ENCODE measurements at places on chromosomes 6 and 20.

DNA sequence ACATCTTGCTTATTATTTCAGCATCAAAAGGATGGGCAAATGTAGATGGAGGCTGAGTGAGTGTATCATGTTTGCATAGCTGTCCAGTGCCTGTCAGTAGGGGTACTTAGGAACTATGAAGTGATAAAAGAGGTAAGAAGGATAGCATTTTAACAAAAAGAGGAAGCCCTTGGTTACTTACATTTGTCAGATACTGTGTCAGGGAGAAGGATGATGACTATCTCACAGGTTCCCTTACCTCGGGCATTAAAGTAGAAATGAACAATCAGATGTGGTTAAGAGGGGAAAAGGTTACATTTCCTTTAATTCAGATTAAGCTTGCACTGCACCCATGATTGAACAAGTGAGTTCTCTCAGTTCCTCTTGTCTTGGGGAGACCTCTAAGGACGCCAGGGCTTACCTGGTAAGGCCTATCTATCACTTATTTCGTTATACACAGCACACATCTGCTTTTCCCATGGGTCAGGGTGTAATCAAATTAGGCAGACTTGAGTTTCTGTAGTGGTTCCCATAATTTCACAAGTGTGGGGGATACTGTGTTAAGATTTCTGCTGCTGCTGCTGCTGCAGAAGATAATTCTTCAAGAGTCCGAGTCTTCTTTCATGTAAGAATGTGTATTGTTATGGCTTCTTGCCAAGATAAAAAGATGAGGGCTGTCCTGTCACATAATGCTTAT, 4.5 kb downstream of the FOXO3 start:
- no peak for DNase-seq

GRCh38 chr20:46990017-46990595, 95.5 kb downstream of the EYA2 start:
- no peak for DNase-seq

- peak; percentile 54 for DNase-seq
Observed at GRCh38 chr20:36835453-36836198, 40.3 kb upstream of the TLDC2 start.

GRCh38 chr20:17714597-17714996, 14.8 kb downstream of the BANF2 start:
- no peak for DNase-seq

GRCh38 chr6:154440422-154441043, 70.0 kb downstream of the CNKSR3 start:
- no peak for DNase-seq

- no peak for DNase-seq
Observed at GRCh38 chr6:148497257-148497656, 154.6 kb downstream of the SASH1 start.

DNA sequence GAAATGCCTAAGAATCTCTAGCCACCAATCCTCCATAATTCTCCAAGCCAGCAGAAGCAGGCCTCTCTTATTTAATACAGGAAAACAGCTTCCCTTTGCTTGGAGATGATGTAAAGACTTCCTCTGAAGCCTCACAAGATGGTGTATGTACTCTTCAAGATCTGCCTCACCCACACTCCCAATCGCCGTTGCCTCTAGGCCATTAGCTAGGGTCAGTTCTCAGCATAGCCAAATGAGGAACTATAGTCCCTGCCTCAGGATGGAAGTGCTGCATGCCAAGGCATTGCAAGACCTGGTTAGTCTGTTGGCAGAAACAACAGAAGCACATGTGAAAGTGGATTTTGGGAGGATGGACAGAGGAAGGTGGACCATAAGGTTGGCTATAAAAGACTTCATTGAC, 139.1 kb downstream of the SCML4 start:
- DNase-seq = no peak

- no peak for DNase-seq
Observed at GRCh38 chr6:52254731-52255378, 10.6 kb upstream of the IL17F start.

DNA sequence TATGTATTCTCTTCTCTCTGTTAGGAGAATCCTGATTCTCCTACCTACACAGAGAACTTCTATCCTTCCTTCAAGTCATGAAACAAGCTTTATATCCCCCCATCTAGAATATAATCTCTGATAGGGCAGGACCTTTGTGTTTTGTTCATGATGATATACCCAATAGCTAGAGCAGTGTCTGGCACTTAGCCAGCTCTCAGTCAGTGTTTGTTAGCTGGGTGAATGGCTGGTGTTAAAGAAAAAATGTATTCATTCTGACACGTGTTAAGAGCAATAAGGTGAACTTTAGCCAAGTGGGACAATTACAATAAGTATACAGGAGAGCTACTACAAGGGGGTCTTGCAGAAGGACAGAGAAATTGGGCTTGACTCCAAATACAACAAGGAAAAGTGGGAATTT, 34.3 kb upstream of the TNFRSF21 start:
- no peak for DNase-seq

DNA sequence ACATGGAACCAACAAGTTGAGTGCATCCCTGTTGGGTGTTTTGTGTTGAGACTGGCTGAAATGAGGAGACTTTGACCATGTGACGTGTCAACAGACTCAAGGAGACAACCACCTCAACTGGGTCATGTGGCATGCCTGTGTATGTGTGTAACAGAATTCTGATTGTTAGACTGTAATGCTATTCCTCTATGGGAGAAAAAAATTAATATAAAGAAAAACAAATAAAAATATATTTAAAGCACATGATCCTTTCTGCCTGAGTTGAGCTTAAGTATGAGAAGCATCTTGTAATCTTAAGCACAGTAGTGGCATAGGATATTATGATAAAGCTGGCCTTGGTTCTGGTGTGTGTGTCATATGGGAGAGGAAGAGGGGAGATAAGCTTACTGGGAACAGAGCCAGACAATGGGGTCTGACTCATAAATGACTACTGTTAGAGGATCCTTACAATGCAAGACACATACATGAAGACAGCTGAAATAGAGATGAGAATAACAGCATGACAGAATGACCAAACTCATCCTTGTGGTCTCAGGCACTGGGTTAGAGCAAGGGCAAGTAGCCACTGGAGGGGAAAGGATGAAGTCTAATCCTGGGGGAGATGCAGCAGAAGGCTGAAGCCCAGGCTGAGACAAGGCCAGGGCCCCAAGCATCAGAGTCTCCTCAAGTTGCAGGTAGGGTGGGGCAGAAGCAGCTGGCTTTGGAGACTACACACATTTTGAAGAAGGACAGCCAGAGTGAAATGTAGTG, 9.2 kb downstream of the TP53INP2 start:
- no peak for DNase-seq

DNA sequence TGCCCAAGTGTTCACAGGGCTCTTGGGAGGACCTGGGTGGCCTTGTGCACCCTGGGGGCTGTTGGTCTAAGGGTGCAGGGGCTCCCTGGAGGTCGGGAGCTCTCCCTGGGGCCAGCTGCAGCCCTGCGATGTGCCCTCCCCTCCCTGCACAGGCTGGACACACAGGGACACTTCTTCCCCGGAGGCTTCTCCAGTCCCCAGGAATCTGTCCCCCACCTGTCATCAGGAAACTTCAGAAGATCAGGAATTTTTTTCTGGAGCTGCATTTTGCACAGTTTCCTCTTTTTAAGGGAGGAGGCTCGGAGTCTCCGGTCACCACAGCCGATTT, 66.9 kb upstream of the BHLHE23 start:
- no peak for DNase-seq

- DNase-seq = no peak
Observed at GRCh38 chr6:139882234-139882633, 507.8 kb upstream of the CITED2 start.

- no peak for DNase-seq
Observed at GRCh38 chr20:45049904-45050471, 50.9 kb downstream of the KCNS1 start.

- DNase-seq = no peak
Observed at GRCh38 chr6:148580442-148580841, 166.4 kb upstream of the UST start.

DNA sequence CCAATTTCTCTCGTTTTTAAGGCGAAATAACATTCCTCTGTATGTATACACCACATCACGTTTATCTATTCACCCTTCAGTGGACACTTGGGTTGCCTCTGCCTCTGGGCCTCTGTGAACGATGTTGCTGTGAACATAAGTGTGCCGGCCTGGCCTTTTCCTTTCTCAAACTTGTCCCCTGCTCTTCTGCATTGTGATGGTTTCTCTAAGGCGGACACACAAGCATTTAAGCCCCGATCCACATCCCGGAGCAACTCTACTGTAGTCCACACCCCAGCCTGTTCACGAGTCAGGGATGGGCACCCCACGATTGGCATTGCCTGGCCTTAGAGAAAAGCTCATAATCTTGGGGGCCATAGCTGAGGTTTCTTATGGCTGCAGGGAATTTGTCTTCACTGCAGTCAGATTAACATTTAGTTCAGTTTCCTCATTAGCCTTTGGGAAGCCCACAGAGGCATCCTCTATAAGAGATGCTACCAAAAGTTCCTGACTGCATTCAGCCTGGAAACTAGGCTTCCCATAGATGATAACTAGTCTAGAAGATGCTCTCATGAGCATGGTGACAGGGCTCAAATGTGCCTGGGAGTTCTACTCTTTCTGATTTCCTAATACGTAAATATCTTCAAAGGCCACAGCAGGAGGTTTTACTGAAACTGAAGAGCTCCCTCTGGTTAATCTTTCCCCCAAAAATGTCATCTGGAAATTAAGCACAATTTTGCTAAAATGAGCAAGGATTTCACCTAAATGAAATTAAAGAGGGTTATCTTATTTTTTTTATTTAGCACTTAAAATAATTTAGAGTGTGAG, 762 bp downstream of the ZC3H12D start:
- no peak for DNase-seq

GRCh38 chr20:32524829-32525501, 60.2 kb downstream of the NOL4L start:
- DNase-seq = no peak

DNA sequence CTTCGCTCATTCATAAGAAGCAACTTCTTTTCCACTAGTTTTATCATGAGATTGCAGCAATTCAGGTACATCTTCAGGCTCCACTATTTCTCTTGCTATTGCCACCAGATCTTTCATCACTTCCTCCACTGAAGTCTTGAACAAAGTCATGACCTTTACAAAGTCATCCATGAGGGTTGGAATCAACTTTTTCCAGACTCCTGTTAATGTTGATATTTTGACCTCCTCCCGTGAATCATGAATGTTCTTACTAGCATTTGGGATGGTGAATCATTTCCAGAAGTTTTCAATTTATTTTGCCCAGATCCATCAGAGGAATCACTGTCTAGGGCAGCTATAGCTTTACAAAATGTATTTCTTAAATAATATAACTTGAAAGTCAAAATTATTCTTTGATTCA, 1.5 kb downstream of the CENPQ start:
- no peak for DNase-seq

- DNase-seq = no peak
Observed at GRCh38 chr6:31697555-31697954, 5.6 kb downstream of the ABHD16A start.

DNA sequence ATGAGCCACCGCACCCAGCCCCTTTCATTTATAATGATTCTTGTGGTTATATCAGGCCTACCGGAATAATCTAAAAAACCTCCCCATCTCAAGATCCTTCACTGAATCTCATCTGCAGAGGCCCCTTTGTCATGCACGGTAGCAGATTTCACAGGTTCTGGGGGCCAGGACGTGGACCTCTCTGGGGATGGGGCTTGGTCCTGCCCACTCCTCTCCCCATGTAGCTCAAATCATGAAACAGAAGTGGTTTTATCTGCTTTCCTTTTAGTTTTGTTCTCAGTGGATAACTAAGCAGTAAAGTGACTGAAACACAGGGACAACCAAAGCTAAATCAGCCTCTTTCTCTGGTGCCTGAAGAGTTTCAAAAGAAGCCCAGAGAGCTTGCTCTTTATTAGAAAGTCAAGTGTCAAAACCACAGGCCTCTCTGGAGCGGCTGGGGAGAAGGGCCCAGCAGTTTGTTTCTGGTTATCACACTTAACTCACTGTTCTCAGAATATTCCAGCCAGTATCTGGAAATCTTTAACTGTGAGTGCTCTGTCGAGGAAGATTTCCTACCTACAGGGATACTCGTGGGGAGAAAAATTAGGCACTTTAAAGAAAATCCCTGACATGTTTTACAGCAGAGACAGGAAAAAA, 60.6 kb upstream of the FAM184A start:
- DNase-seq = no peak

DNA sequence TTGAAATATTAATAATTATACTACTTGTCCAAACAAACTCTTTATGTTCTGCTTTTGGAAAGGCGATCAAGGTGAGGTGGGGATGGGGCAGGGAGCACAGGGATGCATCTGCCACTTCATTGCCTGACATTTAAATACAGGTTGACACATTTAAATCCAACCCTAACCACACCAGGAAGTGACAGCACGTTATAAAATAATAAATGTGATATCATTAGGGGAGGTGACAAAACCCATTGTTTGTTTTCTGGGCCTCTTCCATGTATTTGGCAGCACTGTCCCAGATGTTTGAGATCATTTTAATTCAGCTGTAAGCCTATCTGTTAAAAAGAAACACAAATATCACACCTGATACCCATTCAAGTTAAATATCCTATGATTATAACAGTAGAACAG, 342.4 kb upstream of the ARID1B start:
- DNase-seq = no peak

DNA sequence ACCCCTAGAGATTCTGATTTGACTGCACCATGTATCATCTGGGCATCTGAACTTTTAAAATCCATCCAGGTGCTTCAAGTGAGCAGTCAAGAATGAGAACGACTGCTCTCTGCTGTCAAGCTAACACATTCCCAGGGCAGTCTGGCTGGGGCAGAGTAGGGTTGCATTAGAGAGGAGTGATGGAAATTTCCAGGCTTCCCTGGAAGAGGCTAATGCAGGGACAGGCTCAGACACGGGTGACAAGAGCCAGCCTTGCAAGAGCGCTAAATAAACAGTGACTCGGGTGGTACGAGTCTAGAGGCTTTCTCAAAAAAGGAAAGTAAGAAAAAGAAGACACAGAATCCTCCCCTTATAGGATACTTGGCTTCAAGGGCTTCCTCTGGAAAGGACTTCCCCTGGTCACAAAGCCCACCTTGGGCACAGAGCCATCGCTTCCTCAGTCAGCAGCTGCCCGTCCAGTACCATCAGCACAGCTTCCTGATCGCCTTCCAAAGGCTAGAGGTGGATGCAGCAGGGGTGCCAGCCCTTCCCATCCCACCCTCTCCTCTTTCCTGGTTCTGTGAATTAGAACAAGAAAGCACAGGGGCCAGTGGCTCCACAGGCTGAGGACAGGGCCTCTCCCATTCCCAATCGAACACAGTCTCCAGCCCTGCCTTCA, 177.4 kb upstream of the RREB1 start:
- DNase-seq = no peak

DNA sequence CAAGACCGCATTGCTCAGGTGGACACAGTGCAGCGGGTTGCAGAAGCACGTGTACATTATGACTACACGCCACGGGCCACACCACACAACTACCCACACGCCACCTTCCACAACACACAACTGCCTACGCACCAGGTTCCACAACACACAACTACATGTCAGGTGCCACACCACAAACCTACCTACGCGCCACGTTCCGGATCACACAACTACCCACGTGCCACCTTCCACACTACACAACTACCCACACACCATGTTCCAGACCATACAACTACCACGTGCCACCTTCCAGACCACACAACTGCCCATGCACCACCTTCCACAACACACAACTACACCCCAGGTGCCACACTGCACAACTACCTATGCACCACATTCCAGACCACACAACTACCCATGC, 20.5 kb downstream of the THBS2 start:
- no peak for DNase-seq

- DNase-seq = no peak
Observed at GRCh38 chr20:56953048-56953586, 313.3 kb downstream of the BMP7 start.

GRCh38 chr20:63003546-63003945, 3.2 kb downstream of the BHLHE23 start:
- DNase-seq = no peak

GRCh38 chr6:125637207-125637606, 112.2 kb upstream of the HEY2 start:
- no peak for DNase-seq
